ENCODE measurements at places on chromosomes 11 and 22.

- no peak for DNase-seq
Observed at GRCh38 chr11:133382131-133382812, 150.0 kb downstream of the OPCML start.

DNA sequence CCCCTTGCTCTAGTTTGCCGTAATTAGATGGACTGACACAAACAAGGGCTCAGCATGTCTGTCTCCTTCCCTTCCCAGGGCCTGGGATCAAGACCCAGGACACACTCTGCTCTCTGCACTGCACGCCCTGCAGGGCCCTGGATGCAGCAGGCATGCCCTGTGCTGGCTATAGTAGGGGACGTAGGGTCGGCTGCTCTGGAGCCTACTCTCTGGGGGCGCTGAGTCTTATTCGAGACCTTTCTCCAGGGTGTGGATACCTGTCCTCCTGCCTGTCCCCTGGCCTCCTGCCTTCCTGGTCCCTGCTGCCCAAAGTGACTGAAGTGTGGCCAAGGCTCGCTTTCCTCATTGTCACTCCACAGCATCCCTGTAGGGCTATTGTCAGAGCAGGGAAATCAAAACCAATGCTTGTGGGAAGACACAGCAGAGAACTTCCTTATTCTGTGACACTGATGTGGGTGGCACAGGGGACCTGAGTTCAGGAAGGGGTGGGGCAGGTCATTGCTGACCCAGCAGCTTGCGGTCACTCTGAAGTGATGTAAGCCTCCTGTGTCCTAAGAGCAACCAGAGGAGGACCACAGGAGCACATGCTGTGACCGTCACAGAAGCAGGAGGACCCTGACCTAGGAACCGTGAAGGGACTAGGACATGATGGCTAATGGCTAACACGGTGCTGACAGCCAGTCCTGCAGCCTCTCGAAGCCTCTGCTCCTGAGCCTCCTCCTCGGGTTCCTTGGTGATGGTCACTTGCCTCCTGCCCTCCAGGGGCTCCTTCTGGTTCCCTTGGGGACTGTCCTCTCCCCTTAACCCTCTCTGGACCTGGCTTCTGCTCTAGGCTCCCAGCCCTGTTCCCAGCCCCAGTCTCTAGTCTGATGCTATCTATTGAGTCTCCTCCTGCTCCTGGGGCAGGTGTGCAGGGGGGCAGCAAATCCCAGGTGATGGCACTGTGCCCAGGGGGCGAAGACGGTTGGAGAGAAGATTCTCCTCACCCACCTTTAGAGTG lies 10.3 kb downstream of the APOBEC3A start:
- no peak for DNase-seq

GRCh38 chr11:62645671-62645945 lies 805 bp downstream of the GANAB start:
- DNase-seq, result no peak

DNA sequence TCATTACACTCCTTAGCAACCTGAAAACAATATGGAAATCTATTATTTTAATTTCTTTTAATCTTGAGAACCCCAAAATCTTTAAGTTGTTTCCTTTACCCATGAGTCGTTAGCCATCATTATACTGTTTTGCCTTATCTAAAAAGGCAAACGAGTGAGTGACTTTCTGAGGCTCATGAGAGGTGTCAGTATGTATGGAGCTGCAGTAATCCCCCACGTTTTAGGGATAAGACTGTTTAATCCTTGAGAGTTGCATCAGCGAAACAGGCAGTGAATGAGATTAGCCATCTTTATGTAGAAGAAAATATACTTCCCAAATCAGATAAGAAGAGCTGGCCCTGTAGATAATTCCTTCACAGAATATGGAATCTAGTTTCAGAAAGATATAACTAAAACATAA lies 1147.0 kb downstream of the DLG2 start:
- no peak for DNase-seq

GRCh38 chr11:103960108-103960507 lies 76.3 kb upstream of the DDI1 start:
- DNase-seq, result no peak

DNA sequence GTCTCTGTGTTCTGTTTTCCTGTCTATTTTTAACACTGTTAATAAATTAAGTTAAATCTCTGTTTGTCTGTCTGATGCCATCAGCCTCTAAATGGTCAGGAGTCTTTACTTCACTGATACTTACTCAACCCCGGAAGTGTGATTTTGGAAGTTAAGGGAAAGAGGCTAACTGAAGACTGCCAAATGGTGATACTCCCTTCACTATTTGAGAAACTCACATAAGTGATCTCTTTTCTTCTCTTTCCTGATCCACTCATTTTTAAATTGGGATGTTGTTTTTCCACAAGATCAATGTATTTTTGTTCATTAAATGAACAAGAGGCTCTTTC lies 389 bp upstream of the CASP12 start:
- no peak for DNase-seq

DNA sequence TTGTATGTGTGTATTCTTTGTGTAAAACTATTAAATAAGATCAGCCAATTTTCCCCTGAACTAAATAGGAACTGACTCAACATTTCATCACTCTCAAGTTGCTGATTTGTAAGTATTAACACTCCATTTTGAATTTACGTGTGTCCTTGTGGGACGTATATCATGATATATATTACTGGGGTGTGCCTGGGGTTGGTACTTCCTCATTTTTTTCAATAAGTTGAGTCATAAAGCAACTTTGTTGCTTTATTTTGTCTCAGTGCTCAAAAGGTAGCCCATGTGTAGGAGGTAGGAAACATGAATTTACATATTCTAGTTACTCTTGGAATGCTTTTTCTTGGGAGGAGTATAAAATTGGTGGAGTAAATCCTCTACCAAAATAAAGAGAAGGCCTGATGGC lies 193.9 kb upstream of the RAG2 start:
- DNase-seq, result no peak

- no peak for DNase-seq
Observed at GRCh38 chr11:130533113-130533798, 84.8 kb downstream of the ADAMTS15 start.

- no peak for DNase-seq
Observed at GRCh38 chr11:123523539-123523938, 93.5 kb downstream of the GRAMD1B start.

- peak; percentile 96 for DNase-seq
Observed at GRCh38 chr11:118820412-118821357, 29.7 kb upstream of the DDX6 start.

DNA sequence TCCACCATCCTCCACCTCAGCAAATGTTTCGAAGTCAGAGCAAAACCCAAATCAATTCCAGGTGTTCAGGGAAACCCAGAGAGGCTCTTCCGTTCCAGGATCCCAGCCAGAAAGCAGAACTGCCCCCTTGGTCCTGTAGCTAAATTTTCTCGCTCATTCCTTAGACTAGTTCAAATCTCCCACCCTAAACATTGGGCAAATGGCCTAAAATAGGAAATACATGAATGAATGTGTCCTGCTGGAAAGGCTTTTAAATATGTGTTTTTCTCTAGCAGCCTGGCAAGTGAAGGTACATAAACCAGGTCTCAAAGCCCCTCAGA lies 89.6 kb downstream of the ETS1 start:
- no peak for DNase-seq

GRCh38 chr11:71284525-71285092 lies 32.2 kb upstream of the SHANK2 start:
- DNase-seq, result peak; percentile 66

GRCh38 chr11:33162831-33163230 lies 1.6 kb upstream of the CSTF3 start:
- no peak for DNase-seq

DNA sequence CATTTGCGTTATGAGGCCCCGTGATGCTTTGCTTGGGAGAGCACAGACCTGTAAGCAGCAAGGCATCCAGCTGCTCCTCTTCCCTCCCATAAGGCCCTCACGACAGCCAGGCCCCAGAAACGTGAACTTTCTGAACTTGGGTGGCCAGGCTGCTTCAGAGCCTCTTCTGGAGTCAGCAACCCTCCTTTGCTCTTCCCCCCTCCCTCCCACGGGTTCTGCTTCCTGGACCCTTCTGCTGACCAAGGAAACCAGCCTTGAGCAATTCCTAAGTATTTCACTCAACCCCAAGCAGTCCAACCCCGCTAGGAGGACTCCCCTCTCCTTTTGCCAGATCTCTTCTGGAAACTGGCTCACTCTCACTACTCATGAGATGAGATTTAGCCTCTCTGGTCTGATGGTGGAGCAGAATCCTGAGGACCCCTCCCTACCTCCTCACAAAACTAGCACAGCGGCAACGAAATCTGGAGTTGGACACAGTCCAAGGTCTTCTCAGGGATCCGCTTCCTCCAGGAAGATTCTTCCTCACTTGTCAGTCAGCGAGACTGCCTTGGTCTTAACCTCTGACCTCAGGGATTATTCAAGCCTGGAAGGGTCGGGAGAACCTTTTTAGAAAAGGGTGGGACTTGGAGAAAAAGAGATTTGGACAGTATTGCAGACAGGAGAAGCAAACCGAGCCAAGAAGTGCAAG lies 86.2 kb downstream of the UBASH3B start:
- no peak for DNase-seq

GRCh38 chr22:37185646-37186227 lies 2.3 kb downstream of the C1QTNF6 start:
- peak; percentile 35 for DNase-seq

DNA sequence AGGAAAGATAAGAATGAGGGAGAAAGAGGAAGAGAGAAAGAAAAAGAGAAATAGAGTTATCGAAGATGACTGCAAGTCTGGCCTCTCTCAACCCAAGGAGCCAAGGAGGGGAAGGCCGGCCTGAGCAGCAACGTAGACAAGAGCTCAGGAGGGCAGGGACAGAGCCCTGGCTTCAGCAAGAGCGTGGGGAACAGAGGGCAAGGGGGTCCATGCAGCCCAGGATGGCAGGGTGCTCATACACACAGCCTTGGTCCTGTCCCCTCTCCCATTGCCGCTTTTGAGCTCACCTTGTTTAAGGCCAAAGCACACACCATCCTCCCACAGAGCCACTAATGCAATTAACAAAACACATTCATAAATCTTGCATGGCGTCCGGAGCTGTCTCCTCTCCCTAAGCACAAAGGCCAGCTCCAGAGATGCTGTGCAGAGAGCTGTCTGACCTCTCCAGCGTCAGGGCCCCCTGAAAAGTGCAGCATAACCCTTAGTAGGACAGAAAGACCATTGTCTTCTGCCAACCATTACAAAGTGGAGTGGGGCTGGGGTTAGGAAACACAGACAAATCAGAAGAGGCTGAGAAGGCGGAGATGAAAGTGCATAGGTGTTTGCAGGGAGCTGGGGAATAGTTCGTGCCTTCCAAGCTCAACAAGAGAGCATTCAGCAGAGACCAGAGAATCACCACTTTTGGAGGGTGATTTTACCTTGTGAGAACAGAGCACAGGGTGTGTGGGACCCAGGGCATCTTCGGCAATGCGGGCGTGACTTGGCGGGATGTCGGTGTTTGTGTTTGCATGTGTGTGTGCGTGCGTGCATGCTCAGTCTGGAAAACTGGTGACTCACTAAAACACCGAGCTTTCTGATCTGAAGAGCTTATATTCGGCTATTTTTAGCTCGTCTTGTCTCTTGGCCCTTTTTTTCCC lies 28.2 kb upstream of the JAM3 start:
- no peak for DNase-seq

DNA sequence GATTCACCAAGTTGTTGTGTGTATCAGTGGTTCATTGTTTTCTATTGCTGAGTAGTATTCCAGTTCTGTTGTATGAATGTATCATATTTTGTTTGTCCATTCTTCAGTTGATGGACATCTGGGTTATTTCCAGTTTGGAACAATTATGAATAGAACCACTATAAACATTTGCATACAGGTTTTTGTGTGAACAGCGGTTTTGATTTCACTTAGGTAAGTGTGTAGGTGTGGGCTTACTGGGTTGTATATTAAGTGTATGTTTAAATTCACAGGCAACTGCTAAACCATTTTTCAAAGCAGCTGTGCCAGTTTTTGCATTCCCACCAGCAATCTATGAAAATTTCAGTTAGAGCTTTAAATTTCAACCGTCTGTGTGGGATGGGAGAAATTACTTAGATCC lies 217.8 kb downstream of the NELL1 start:
- DNase-seq, result no peak

DNA sequence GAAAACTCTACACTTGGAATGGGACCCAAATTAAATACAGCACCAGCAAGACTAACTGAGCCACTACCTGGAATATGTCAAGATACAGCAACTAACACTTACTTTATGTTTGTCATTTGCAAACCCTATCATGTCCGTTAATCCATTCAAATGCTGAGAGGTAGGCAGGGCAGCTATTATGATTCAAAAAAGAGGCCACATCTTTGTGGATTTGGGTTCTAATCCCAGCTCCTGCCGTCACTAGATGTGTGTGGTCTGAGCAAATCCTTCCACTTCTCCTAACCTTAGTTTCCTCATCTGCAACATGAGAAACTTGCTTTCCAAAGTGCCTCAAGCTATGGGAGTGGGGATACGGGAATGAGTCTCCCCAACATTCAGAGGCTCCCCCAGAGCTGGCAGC lies 24.2 kb downstream of the FLI1 start:
- DNase-seq, result no peak

DNA sequence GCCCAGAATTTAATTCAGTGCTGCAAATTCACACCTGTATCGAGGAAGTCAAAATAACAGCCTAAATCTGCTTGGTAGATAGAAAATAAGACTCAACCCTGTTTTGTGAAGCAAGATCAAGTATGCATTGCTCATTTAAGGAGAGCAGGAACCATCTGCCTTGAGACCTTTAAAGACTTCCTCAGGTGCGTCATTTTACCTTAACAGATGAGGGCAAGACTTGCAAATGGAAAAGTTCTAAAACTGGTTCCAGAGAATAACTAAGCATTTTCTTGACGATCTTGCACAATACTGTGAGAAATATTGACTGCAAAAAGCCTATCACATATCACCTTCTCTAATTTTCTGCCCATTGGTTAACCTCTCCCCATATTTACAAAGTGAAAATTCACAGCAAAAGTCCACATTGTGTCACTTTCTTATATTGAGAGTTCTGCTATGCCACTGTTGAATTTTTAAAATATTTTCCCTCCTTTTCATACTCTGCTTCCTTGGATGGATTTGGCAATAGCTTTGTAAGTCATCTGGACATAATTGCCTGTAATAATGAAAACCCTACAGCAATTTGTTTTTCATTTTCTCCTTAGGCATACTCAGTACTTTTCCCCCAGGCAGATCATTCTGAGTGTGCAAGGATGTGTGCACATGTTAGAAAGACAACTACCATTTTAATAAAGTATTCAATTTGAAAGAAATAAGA lies 234.2 kb downstream of the AASDHPPT start:
- no peak for DNase-seq

- DNase-seq, result no peak
Observed at GRCh38 chr11:60875366-60876167, 8.2 kb downstream of the ZP1 start.
